ENCODE measurements at places on chromosomes 3 and 15.

- no peak for DNase-seq
Observed at GRCh38 chr3:4587061-4587837, 94.1 kb downstream of the ITPR1 start.

DNA sequence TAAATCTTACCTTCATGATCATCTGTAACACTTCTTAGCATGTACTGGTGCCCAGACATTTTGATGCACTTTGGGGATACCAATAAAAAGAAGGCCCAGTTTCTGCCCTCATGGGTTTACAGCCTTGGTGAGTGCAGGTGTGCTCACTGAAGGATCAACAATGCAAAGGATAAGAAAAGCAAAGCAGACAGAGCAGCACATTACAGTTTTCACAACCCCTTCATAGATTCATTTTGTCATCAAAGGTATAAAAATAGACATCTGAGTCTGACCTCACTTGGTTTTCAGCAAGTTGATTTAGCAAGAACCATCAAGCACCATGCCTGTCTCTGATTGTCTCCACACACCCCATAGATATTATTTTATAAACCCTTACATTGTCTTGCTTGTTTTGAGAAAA lies 77.6 kb downstream of the BFSP2 start:
- DNase-seq: no peak

- DNase-seq: no peak
Observed at GRCh38 chr15:55921744-55922143, 71.7 kb downstream of the NEDD4 start.

- DNase-seq: no peak
Observed at GRCh38 chr15:84973492-84974460, 7.9 kb upstream of the PDE8A start.

DNA sequence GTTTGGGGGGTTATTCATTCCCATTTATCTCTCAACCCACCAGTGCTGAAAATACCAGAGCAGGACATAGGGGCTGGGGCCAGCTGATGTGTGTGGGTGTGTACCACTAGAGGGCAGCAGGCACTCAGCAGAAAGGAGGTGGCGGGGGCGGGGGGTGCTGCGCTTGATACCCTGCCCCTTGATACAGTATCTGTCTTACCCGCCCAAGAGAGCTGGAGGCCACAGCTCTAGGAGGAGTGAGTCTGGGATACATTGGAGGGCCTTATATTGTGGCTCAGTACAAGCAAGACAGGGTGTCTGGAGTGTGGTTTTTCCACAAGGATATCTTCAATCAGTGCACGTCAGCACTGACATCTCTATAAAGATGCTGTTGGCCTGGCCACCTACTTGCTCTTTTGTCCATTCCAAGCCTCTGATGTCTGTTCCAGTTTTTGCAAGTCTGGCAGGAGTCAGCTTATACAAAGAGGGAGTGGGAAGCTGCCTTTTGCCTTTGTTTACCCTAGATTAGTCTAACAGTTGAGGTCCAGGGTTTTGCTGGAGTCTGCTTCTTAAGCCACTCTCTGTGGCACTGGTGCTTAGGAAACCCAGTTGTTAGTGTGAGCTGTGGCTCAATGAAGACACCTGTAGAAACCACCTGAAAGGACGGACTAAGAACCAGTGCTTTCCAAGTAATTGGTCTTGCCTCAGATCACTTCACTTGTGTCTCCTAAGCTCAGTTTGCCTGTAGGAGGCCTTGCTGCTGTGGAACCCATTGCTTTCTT lies 1.5 kb upstream of the RBM15B start:
- peak; percentile 76 for DNase-seq
